COLO829 (cell line): ENCODE measurements at places on chromosomes 3 and 15.

DNA sequence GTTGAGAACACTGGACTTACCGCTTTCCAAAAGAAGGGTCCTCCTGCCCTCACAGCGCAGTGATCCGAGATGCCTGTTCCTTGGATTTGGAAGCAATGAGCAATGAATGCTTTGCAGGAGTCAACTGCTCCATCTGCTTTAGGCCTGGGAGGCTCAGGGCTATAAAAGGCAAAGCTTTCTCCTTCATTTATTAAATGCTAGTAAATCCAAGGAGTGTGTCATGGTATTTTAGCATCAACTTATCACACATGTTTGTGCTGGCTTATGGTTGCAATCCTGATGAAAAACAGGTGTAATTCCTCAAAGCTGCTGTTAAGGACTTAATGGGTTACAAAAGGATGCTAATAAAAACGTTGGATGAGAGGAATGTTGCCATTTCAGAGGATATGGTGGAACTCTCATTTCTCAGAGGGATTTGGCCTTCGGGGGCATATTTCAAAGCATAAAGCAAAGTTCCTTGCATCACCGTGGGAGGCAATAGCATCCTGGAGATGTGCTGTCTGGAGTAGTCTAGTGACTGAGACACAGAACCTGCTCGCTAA is 158.5 kb upstream of the TPM1 start:
- no peak for DNase-seq

GRCh38 chr15:86840996-86841395 is 761.3 kb downstream of the AGBL1 start:
- no peak for DNase-seq

- DNase-seq = no peak
Observed at GRCh38 chr3:151430821-151431484, 29.9 kb downstream of the IGSF10 start.

DNA sequence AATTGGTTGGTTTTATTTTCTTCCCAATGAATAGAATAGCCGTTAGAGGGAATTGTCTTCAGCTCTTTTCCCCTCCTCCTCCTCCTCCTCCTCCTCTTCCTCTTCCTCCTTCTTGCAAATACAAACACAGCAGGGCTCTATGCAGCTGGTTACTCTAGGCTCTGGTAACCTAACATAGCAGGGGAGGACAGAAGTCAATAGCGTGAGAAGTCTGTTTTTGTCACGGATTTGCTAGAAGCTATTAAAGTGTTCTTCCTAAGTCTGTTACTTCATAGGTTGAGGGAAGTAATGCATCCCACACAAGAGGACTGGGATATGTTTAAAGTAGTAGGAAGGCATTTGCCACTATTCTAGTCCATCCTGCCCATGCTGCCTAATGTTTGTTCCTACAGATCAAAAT is 374.7 kb upstream of the TPRG1 start:
- DNase-seq = no peak

GRCh38 chr3:111481551-111481950 is 60.4 kb upstream of the CD96 start:
- DNase-seq = no peak

DNA sequence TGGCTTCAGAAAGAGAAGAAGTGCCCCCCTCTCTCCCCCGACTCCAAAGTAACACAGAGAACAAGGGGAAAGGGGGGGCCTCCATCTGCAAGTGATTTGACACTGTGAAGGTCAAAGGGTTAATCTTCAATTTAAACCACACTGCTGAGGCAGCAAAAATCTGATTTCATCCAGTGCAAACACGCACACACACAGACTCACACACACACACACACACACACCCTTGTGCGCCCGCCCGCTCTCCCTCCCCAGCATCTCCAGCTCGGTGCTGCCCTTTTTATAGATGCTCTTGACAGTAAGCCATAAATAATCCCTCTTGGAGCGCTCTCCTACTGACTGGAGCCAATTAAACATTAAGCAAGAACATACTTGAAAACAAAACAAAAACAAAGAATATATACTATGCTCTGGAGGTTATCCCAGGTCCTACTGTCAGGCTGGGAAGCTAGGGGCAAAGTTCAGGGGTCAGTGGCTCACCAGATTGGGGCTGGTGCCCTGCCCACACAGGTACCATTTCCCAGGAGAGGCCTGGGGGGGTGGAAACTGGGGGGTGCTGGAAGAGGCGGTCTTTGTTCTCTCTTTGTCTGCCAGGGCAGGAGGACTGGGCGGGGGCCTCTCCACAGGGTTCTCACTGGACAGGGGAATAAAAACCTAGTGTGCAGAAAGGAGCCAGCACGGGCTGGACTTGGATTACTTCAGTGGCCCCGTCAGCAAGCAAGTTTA is 16.3 kb downstream of the BMF start:
- no peak for DNase-seq

- DNase-seq = no peak
Observed at GRCh38 chr3:98894791-98895576, 6.5 kb downstream of the DCBLD2 start.

GRCh38 chr3:154818676-154819255 is 261.4 kb upstream of the MME start:
- DNase-seq = peak; percentile 83

DNA sequence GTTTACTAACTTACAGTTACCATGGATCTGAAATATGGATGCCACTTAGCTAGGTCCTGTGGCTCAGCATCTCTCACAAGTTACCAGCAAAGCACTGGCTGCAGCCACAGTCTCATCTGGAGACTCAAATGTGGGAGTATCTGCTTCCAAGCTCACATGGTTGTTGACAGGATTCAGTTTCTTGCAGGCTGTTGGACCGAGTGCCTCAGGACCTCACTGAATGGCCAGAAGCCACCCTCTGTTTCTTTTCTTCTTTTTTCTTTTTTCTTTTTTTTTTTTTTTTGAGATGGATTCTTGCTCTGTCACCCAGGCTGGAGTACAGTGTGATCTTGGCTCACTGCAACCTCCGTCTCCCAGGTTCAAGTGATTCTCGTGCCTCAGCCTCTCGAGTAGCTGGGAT is 20.1 kb upstream of the AMOTL2 start:
- no peak for DNase-seq

DNA sequence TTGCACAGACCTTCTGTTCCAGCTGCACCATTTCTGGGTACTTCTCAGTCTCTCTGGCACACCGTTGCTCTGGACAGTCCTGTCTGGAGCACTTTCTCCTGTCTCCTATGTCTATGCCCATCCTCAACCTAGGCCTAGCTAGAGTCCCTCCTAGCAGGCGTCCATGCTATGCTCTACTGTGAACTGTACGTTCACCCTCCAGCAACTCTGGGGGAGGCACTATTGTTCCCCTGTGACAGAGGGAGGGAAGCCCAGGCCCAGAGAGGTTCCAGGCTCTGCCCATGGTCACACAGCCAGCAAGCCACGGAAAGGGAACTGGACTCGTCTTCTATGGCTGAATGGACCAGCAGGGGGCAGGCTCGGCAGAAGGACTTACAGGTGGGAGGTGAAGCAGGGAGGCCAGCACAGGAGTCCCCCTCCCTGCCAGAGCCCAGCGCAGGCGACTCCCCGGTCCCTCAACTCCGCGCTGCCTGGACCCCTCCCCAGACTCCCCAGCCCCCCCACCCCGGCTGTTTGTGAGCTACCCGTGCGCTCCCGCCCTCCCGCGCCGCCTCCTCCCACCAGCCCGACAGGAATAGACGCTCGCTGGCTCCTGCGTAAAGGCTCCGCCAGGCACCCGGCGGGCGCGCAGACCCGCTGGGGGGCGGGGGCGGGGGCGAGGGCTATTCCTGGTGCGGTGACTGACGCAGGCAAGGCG is 1.7 kb upstream of the LINGO1 start:
- DNase-seq = no peak

DNA sequence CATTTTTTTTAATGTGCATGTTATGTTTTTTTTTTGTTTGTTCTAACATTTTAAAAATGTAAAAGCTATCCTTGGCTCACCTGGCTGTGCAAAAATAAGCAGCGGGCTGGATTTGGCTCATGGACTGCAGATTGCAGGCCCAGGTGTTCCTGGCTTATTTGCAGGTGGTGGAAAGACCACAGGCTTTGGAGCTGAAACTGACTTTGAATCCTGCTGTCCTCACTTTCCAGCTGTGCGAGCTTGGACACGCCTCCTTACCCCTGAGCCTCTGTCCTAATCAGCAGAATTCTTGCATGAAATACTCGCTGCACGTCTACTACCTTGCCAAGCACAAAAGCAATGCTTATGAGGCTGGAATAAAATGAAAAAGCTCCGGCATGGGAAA is 188.7 kb upstream of the TPM1 start:
- DNase-seq = no peak

GRCh38 chr15:73225358-73226015 is 143.3 kb downstream of the HCN4 start:
- no peak for DNase-seq

- no peak for DNase-seq
Observed at GRCh38 chr15:100106732-100107131, 235.0 kb downstream of the ADAMTS17 start.

DNA sequence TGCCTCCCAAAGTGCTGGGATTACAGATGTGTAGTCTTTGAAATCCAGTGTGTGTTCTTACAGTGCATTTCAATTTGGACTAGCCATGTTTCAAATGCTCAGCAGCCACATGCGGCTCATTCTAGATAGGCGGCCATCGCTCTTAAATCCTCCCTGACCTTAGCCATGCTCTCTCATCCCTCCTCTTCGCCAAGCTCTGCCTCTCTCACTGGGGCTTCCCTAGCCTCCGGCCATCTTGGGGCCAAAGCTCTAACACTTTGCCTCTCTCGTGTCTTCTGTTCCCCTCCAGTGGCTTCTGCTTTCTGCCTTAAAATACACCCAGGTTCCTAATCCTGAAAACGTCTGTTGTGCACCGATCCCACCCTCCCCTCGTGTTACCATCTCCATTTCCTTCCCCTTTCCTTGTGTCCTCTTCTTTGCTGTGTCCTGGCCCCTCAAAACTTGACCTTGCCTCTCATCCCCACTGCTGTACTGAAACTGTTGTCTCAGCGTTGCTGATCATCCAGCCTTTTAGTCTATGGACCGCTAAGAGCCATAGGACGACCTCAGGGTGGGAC is 1.4 kb upstream of the GHRL start:
- DNase-seq = no peak

- peak; percentile 97 for DNase-seq
Observed at GRCh38 chr3:69821133-69821532, 81.9 kb downstream of the MITF start.

DNA sequence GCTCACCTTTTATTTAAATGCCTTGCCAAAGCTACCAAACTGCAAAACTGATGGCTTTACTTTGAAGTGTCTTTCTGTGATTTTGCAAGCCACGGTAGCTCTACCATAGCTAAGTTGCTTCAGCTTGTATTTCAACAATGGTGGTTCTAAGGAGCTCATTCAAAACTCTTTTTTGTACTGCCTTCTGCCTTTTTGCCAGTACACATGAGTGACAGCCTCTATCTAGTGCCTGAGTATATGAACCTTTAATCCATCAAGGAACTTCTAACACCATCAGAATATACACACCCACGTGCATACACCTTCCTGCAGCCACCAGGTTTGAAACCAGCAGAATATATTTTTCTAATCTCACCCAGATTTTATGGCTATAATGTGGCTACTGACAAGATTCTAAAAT is 10.4 kb upstream of the NR2F2 start:
- DNase-seq = no peak

DNA sequence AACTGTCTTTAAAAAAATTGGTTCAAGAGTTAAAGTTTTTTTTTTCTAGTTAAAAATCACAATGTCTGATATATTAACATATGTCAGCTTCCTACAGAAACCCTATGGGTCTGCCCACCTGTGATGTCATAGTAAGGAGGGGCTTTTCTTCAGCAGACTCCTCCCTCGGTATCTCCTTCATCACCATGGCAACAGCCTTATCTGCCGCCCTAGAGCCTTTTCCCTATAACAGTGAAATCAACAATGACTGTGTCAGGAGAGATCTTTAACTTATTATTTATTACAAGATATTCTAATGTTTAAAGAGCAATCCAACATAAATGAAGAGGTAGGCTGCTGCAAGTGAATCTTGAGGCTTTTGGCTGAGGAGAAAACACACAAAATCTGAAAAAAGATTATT is 138.7 kb downstream of the PEX5L start:
- DNase-seq = peak; percentile 75

DNA sequence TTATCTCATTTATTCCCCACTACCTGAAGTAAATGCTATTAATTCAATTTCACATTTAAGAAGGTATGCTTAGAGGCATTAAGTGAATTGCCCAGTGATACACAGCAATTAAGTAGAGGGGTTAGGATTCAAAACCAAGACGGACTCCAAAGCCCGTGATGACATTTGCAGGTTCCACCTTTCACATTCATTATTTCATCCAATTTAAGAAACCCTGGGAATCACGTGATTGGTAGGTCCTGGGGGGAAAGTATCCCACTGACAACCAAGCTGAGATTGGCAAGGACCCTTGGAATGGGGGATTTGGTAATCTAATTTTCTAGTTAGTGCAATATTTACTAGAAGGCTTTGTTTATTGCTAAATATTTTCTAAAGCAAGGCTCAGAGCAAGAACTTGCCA is 1.8 kb downstream of the POMGNT2 start:
- DNase-seq = no peak

- DNase-seq = no peak
Observed at GRCh38 chr3:17394541-17395155, 347.8 kb downstream of the TBC1D5 start.

DNA sequence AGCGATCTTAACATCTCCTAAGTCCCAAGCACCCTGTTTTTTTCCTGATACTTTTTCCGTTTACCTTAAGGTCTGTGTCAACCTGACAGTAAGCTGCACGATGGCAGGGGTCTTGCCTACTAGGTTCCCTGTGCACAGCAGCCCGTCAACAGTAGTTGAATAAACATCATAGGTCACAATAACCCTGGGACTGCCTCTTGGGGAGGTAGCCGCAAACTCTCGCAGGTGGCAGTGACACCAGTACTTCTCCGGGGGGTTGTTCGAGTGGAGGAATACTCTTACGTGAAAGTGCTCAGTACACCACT is 365 bp upstream of the PDCD6IP start:
- DNase-seq = no peak

DNA sequence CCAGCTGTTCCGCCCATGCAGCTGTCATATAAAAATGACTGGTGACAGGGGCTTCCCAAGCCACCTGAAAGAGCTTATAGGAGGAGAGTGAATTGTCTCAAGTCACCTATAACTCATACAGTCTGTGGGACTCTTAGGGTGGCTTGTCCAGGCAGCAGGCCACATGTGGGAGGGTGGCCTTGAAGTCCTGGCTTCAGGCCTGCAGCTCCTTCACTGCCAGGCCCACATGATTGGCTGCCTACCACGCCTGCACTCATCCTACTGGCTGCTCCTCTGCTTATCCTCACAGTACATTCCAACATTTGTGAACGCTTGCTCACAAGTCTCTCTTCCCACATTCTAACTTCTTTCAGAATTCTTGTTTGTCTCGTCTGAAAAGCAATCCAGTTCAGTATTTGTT is 41.1 kb upstream of the TIPARP start:
- DNase-seq = no peak

- DNase-seq = no peak
Observed at GRCh38 chr15:81469154-81469553, 95.1 kb upstream of the TMC3 start.

- DNase-seq = peak; percentile 9
Observed at GRCh38 chr3:29605845-29606244, 325.0 kb downstream of the RBMS3 start.

DNA sequence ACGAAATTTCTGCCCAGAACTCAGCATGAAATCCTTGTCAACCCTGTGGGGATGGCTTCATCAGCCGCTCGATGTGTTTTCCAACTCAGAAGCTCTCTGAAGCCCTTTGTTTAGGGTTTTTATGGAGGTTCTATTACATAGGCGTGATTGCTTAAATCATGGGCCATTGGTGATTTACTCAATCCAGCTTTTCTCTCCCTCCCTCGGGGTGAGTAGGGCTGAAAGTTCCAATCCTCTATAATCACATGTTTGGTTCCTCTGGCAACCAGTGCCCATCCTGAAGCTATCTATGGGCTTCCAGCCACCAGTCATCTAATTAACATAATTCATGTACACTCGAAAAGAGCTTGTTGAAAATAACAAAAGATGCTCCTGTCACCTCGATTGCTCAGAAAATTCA is 51.6 kb downstream of the GATM start:
- no peak for DNase-seq
